Stimulated activated CD4-positive, alpha-beta T cell treated with anti-CD3 and anti-CD28 coated beads, TNF-alpha, amount 100 ng/mL, for 1 hour (primary cell): ENCODE measurements at places on chromosomes 2 and 18.

GRCh38 chr18:8454136-8454535 is 155.1 kb upstream of the RAB12 start:
- DNase-seq: no peak

DNA sequence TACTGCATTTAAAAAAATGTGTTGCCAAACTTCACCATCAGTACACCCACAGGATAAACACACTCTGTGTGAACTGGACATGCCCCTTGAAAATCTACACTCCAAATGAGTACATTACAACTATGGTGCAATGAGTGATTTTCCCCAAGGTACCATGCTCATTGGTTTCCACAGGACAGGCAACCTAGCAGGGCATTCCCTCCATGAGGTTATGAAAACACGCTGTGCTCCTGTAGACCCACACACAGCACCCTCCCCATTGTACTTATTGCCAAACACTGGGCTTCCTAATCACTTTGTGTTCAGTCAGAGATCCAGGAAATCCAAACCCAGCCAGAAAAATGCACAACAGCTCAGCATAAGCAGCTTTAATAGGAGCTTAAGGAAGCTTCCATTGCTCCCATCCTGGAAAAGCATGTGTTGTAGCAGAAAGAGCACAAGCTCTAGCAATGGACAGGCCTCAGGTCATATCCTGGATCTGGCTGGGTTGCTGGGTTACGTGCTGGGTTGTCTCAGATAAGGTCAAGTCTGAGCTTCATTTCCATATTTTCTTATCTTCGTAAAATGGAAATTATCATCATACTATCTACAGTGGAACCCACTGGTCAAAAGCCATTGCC is 20.8 kb upstream of the ATIC start:
- DNase-seq: no peak

DNA sequence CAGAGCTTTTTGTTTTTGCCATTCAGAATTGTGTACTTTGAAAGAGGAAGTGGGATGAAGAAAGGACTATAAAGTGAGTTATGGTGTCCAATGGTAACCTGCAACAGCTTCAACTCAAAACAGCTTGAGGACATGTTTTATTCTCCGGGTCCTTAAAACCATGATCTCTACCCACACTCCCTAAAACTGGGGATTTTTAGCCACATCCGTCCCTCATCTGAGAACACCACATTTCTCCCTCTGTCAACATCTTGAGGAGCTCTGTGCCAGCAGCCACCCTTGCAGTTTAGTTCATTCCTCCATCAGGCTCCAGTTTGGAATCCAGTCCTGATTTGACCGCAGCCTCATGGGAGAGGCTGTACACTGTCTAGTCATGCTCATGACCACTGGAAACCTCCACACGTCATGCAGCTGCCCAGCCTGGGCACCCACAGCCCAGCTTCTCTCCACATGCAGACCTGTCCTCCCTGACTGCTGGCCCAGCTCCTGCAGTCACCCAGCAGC is 62.6 kb downstream of the C18orf63 start:
- DNase-seq: no peak

DNA sequence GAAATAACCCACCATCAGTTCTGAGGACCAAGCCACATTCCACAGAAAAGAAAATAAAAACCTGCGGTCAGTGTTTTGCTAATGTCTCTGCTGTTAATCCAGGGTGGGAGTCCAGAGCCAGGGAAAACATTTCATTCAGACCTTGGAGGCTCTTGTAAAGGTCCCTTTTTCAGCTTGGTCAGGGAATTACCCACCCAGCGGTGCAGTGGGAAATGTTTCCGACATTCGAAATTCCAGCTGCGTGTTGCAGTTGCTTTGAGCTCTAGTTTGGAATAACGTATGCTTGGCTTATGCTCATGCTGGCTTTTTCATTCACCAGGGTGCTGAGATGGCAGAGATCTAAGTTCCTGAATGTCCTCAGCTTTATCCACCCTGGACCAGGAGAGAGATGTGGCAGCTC is 219.1 kb downstream of the TRIB2 start:
- no peak for DNase-seq

GRCh38 chr2:137435162-137435561 is 529.1 kb upstream of the HNMT start:
- DNase-seq: no peak

GRCh38 chr2:132605236-132606180 is 64.5 kb downstream of the LYPD1 start:
- no peak for DNase-seq

DNA sequence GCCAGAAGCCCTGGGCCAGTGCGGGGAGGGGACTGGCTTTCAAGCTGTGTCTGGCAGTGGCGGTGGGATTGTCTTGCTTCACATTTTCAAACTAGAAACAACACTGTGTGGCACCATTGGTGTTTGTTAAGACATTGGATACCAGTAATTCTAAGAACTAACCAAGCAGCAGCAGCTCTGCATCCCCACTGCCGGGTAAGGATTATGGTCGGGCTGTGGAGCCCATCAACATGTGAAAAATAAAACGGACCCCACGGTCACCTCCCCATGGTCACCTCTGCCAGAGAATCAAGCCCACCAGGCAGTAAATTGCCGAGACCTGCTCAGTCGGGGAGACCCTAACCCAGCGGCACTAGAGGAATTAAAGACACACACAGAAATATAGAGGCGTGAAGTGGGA is 65.3 kb downstream of the C18orf63 start:
- no peak for DNase-seq

DNA sequence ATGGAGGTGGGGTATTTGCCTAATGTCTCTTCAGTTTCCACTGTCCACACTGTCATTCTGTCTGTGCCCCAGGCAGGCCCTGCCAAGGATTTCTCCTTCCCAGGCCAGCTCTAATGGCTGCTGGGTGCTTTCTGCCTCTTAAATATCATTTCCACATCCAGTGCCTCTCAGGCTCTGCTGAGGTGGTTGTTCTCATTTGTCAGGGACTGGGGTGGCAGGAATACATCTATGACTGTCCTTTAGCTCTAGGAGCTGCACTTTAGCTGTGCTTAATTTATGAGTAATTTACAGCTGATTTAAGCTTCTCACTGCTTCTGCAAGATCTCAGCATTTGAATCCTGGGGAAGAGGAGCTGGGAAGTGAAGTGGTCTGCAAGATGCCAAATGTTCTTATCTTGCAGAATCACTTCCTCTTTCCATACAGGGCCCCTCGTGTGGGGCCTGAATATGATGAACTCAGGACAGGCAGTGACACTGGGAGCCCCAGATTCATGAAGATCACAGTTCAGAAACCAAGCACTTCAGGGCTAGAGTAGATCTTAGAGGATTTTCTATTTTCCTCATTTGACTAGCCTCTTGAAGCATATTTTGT is 150.2 kb downstream of the FSHR start:
- no peak for DNase-seq

GRCh38 chr2:216694082-216694825 is 1.1 kb downstream of the IGFBP5 start:
- no peak for DNase-seq

- no peak for DNase-seq
Observed at GRCh38 chr2:43985359-43985758, 10.4 kb downstream of the LRPPRC start.

GRCh38 chr2:60507211-60507965 is 46.1 kb downstream of the BCL11A start:
- no peak for DNase-seq

DNA sequence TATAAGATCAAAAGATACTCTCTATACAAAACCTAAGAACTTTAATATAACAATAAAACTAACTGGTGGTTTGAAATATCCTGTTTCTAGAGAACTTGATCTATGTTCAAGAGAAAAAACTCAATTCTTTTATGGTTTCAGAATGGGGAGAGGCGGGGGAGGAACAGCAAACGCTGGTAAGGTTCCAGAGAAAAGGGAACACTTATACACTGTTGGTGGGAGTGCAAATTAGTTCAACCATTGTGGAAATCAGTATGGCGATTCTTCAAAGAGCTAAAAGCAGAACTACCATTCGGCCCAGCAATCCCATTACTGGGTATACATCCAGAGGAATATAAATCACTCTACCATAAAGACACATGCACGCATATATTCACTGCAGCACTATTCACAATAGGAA is 17.2 kb downstream of the FAM98A start:
- DNase-seq: no peak

DNA sequence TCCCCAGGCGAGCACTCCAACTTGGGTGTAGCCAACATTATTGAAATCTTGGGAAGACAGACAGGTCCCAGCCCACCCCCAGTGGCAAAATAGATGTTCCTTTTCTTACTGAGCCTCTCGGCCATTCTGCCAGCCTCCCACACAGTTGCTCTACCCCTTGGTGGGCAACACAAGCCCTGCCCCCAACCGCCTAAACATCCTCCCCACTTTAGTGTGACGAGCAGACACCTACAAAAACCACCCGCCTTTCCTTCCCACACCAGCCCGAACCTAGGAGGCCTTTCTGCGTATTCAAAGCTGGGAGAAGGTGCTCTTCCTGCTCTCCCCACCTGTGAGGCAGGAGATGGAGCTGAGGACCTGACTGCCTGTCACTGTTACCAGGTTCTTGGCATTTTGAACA is 58.6 kb upstream of the CAB39 start:
- DNase-seq: no peak

- no peak for DNase-seq
Observed at GRCh38 chr18:35682281-35682867, 100.8 kb downstream of the GALNT1 start.

- DNase-seq: no peak
Observed at GRCh38 chr18:34550156-34550555, 159.9 kb upstream of the DTNA start.

DNA sequence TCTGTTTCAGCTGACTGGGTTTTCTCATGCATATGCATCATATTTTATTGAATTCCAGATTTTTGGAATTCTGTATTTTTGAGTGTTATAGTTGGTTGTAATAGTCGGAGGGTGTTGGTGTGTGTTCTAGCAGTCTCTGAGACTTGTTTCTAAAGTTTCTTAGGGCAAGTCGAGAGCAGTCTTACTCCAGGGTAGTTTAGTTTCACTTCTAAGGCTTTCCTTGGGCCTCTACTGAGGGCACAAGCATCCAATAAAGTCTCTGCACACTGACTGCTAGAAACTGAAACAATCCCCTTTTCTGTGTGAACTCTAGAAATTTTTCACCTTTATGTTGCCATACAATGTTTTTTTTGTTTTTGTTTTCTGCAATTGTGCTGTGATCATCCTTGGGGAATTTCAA is 663.7 kb upstream of the LRATD1 start:
- no peak for DNase-seq
